ENCODE measurements at places on chromosomes 2 and 18.

DNA sequence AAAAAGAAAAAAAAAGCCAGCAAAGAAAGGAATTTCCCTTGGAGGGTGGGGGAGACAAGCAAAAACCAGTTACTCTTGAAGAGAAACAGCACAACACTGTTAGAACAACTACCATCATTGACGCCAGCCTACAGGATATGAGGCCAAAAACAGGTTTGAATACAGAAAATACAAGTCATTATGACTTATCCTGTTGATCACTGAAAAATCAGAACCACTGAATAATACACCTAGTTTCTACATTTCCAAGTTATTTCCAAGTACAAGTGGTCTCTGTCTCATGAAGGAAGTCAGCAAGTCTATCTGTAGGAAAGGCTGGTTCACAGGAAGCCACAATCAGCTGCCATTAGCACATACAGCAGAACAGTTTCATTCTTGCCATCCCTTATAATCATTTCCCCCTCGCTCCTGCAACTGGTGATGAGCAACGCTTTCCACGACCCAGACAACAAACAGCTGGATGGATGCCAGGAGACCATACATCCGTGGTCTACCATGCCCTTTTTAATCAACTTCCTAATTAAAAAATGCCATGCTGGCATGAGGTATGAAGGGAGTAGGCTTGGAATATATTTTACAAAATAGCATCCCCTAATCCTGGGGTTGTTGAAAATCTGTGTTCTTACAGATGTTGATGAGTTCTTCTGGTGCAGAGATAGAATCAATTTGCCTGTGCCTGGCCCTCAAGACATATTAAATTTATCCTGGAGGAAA lies 10.4 kb downstream of the MYT1L start:
- no peak overlapping the region for H3K4me3 ChIP-seq
- H3K27me3 ChIP-seq = no peaks in the 10 kb centered on the region
- H3K36me3 ChIP-seq = no peaks in the 10 kb centered on the region

DNA sequence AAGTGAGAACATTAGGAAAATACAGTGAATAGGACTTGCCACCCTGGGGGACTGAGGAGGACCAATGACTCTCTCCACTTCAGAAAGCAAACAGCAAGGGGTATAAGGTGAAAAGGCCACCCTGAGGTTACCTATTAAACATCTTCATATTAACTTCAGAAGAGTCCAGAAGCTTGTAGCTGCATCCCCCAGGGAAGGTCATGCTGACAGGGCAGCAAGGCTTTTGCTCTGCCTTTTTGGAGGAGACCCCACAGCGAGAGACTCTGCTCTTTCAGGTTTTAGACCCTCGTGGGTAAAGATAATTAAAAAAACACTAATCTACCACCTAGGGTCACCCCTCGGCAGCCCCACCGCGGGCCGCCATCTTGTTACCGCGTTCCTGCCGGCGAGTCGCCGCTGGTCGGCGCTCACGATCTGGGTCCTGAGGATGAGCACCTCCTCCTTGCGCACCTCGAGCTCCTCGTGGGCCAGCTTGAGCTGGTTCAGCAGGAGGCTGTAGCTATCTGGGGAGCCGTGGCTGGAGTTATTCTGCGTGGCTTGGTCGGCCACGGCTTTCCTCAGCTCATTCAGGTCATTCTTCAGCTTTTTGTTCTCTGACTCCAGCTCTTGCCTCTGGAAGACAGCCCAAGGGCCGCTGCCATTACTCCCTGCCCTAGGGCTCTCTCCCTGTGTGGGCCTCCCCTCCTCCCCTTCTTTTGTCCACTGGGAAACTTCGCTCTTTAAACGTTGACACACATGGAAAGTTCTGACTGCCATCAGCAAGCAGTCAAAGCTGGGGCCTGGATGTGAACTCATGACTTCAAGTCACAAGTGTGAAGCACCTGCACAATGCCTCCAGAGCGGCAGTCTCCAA lies 50.7 kb upstream of the ACAA2 start:
- H3K27ac ChIP-seq = no peak overlapping the region
- no peaks in the 10 kb centered on the region for H3K36me3 ChIP-seq
- no peaks in the 10 kb centered on the region for H3K27me3 ChIP-seq
- no peaks in the 10 kb centered on the region for H3K4me1 ChIP-seq

DNA sequence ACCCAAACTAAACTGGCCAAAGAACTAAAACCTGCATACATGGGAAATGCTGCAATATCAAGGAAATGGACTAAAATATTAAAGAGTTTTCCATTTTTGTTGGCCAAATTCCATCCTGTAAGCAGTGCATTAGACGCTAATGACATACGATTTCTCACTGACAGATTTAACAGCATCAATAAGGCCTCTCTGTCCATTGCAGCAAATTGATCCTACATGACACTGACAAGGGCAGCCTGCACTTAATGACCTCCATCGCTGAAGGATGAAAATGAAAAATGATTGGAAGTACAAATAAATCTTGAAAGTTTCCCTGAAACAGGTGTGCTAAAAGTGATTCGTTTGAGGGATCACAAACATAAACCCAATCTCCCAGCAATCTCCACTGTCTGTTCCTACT lies 317.6 kb upstream of the KLHL14 start:
- H3K4me3 ChIP-seq = no peak overlapping the region
- no peaks in the 10 kb centered on the region for H3K4me1 ChIP-seq
- H3K27ac ChIP-seq = no peak overlapping the region

DNA sequence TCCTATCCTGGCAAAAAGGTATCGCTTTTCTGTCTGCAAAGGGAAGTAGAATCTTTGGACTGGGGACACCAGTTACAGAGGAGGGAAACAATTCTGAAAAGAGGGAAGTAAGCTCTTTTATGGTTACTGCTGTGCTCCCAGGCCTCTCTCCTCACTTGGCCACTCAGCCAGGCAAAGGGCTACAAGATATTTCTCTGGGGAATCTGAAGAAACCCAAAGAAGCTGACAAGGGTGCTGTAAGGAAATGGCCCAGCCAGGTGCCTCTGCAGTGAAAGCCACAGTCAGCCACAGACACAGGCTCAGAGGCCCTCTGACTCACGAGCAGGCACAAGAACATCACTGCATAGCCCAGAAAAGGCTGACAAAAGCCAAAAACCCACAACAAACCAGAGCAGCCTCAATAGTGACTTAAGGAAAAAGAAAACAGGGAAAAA lies 5.8 kb downstream of the HDLBP start:
- H3K4me1 ChIP-seq = peaks cover 13% of the 10 kb centered on the region
- DNase-seq = no peak
- no peaks in the 10 kb centered on the region for H3K27me3 ChIP-seq
- H3K27ac ChIP-seq = no peak overlapping the region

GRCh38 chr2:144275340-144275739 lies 244.6 kb downstream of the ZEB2 start:
- no peak for DNase-seq
- H3K4me1 ChIP-seq = no peaks in the 10 kb centered on the region
- no peaks in the 10 kb centered on the region for H3K27me3 ChIP-seq
- no peaks in the 10 kb centered on the region for H3K36me3 ChIP-seq
